Fibroblast of skin of right quadriceps (primary cell): ENCODE measurements at places on chromosomes 12 and 14.

DNA sequence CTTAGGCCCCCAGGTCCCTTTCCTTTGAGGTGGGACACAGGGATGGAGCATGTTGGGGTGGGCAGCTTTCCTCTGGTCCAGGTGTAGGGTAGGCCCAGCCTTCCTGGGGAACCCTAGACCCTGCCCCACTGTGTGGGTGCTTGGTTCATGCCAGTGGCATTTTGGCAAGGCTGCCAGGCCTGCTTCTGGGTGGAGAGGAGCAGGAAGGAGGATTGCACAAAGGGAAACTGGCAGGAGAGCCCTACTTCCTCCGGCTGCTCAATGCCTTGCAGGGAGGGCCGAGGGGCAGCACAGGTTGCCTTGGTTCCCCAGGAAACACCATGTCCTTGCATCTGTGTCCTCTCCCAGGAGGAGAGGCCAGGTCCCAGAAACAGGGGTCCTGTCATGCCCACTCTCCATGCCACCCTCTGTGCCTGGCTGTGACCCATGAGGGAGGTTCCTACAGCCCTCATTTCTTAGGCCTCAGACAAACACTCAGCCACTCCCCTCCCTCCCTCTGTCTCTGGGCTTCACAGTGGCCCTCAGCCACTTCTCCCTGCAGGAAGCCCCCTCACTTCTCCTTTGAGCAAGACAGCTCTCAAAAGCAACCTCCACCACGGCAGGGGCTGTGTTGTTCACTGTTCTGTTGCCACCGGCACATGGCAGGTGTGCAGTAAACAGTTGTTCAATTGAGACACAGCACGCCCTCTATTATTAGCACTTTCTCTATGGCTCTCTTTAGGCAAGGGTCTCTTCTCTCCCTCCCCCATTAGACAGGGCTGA lies 6.8 kb upstream of the KRT80 start:
- no peak for DNase-seq

DNA sequence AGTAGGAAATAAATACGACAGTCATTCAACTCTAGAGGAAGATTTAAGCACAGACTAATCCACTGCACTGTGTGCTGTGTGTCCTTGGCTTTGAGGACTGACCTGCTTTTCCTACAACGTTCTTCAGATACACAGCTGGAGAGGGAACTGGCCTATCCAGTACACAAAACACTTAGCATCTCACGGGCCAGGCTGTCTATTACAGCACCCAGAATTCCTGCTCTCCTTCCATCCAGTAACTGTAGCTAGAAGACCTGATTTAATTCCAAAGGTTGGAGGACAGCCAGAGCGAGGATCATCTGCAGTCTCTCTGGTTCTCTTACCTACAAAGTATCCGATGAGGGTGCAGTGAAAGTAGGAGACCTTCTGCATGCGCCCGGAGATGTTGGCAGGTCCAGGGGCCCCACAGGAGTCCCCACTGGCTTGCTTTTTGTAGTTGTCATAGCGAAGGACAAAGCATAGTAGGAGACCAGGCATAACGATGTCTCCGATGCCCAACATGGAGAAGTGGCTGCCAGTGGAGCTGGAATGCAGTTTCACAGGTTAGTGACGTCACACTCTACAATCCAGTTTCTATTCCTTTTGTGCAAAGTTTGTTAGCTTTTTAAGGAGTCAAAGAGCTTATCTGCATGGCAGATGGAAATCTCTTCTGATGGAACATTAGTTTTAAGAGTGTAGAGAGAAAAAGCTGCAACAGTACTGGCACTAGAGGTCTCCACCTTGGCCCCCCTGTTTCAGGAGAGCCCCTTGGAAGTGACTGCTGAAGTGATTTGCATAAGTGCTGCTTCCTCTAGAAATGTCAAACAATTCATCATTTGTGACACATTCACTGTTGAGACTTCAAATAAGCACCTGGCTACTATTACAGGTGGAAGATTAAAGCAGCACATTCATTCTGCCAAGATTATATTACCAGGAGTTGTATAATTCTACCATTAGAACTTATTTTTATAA lies 41.7 kb downstream of the ACADS start:
- DNase-seq: no peak

DNA sequence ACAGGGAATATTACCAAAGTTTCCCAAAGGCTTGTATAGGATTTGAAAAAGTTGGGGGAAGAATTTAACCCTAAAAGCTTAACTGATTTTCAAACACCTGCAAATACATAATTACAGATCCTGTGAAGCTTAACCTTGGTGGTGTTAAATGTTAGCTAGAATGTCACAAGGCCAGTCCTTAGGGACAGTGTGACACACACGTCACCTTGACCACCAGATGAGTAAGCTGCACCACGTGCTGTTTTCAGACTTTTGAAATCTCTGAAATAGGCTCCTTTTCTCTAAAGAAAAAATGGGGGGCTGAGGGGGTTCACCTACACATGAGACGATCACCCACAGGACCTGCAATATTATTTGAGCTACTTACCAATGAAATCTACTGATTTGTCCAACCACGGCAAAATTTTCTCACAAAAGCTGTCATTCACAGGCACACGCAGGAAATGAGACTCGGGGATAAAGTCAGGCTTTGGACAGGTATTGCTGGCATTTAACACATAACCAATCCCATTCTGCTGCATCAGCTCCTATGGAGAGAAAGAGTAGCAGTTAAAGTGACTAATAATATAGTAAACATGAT lies 75.9 kb downstream of the DUSP16 start:
- DNase-seq: no peak

GRCh38 chr12:83106873-83107272 lies 420.2 kb downstream of the TMTC2 start:
- no peak for DNase-seq

DNA sequence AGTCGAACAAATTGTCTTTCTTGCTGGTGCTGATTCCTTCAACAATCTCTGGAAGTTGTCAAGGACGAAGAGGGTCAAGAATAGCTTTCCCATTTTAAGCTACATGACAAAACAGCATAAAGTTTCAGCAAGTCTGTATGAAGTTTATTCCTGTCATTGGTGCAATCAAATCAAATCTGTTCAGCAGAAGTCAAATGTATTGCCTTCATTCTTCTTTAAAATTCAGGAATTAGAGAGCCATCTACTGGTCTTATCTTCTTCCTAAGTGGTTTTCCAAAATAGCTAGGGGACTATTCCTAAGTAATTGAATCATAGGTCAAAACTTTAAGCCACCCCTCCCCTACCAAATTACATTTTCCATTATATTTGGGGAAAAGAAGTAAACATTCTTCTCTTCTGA lies 990.2 kb downstream of the GALC start:
- peak; percentile 69 for DNase-seq
